H4 (cell line): ENCODE measurements at places on chromosomes 5 and 9.

- DNase-seq, result no peak
Observed at GRCh38 chr5:94508461-94509148, 109.8 kb downstream of the KIAA0825 start.

DNA sequence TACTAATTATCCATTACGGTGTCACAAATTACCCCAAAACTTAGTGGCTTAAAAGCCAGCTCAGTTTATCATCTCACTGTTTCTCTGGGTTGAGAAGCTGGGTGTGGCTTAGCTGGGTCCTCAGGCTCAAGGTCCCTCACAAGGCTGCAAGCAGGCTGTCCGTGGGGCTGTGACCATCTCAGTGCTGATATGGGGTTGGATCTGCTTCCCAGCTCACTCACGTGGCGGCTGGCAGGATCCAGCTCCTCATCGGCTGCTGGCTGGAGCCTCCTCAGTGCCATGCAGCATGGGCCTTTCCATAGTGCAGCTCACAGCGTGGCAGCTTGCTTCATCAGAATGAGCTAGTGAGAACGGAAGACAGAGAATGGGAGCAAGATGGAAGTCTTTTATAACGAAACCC is 128.5 kb upstream of the CPEB4 start:
- no peak for DNase-seq

- DNase-seq, result peak; percentile 52
Observed at GRCh38 chr5:32076699-32077695, 97.1 kb downstream of the GOLPH3 start.

DNA sequence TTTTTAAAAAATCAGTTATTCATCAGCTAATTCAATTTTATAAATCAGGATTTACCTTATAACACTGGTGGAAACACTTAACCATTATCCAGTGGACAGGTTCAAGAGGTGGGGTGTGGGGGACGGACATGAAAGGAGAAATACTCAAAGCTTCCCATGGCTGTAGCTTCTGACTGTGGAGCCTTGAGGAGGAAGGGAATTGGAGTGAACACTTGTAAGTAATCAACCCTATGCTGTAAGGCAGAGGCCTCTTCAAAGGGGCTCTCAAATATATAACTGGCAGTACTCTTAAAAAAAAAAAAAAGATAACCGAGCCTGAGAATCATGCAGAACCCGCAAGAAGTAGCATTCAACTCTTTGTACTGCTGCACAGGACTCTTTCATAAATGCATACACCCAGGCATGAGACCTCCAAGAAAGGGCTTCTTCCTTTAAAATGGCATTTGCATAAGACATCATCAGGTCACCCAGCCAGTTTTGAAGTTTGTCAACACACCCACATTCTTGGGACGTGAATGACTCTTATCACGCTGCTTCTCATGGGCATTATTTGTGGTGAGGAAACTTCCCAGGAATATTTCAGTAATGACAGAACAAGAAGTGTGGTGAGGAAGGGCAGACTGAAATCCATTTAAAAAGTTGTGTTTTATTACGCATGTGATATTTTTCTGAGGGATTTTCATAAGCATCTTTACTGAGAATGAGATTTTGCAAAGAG is 8.1 kb downstream of the OSMR start:
- peak; percentile 87 for DNase-seq

GRCh38 chr9:137955586-137955985 is 78.0 kb downstream of the CACNA1B start:
- no peak for DNase-seq

- peak; percentile 40 for DNase-seq
Observed at GRCh38 chr9:100505564-100506159, 32.7 kb downstream of the TMEFF1 start.

- DNase-seq, result no peak
Observed at GRCh38 chr5:59051951-59052350, 469.1 kb downstream of the RAB3C start.

GRCh38 chr5:8615142-8615858 is 746.4 kb downstream of the MTRR start:
- DNase-seq, result no peak

DNA sequence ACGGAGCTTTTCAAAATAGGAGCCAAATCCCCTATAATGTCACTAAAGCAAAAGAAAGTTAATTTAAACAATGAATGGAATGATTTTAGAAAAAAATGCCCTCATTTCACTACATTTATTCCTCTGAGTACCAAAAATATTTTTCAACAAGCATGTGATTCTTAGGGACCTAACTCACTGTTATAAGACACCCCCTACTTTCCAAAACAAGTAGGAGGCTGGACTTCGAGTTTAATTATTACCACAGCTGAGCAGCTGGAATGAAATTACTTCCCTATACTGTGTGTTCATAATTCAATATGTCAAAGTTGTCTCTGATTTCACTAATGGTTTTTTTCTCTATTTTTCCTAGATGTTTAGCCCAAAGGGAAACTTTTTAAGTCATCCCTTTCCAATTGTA is 61.6 kb downstream of the SAXO1 start:
- DNase-seq, result no peak

DNA sequence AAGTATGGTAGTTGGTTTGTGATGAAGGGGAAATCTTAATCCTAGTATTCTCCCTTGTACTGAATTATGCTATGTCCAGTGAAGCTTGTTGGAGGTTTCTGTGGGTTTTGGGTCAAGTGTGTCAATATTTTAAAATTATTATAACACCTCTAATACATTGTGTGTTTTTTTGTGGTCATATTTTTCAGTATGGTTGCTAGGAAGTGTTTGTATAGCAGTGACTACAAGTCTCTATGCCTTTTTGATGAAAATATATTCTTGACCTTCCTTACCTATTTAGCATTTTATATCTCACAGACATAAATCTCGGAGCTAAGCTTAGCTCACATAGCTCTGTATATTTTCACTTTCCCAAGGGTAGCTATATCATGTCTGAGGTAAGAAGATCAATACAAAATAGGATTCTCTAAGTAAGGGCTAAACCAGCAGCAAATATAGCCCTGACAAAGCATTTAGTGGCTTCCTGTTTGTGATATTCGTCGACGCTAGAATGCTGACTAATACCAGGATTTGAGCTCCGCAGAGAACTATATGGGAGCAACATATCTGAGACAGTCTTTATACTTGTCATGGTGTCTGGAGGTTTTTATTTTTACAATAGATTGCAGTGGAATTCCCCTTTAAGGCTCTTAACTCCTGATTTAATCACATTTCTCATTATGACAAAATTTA is 82.3 kb downstream of the MACIR start:
- DNase-seq, result peak; percentile 32

DNA sequence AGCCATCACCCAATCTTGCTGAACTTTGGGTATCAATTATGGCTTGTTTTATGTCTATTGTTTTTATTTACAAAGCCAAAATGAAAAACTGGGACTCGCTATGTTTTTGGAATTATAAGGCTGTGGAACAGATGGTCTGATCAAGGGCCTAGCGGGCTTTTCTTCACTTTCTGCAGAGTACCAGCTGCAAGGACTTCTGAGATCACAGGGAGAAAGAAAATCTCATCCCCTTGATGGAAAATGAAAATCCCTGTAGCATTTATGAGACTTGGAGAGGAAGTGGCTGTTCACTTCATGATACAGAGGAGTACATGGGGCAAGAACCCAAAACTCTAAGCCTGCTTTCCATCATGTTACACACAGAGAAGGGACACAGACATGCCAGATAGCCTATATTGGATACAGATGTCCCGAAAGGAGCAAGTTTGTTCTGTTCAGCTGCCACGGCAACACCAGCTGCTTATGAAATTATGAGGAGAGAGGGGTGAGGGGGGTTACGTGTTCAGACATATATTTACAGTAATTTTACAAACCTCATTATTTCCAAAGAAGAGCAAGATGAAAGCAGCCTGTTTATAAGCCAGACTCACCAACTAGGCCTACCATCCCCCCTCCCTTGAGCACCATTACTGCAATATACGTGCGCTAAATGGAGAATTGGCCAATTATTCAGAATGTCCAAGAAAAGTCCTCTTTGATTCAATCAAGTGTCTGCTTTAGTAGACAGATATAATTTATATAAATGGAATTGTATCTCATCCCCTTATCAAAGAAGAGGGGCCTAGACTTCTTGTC is 220.0 kb downstream of the MARCHF11 start:
- DNase-seq, result no peak
